NCI-H1694 (cell line): ENCODE measurements at places on chromosomes 6 and 20.
A peak's percentile ranks its signal among the peaks of the same experiment; 100 is the strongest.

- DNase-seq, result no peak
Measured at GRCh38 chr20:45341939-45342854, 6.0 kb downstream of the SDC4 start.

DNA sequence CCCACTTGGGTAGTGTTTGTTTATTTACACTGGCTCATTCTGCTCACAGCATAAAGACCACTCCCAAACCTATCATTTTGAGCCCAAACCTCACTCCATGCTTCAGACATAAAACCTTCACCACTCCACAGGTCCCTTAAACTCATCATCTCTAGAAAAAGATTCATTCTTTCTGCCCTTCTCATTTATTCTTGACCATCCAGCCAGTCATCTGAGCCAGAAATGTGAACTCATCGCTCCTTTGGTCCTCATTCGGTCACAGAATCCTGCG is 12.4 kb downstream of the TPMT start:
- no peak for DNase-seq

GRCh38 chr6:140490081-140490480 is 1115.6 kb upstream of the CITED2 start:
- no peak for DNase-seq

GRCh38 chr6:148987982-148988381 is 241.2 kb downstream of the UST start:
- DNase-seq, result no peak

GRCh38 chr6:25026723-25027122 is 91.0 kb upstream of the RIPOR2 start:
- no peak for DNase-seq

DNA sequence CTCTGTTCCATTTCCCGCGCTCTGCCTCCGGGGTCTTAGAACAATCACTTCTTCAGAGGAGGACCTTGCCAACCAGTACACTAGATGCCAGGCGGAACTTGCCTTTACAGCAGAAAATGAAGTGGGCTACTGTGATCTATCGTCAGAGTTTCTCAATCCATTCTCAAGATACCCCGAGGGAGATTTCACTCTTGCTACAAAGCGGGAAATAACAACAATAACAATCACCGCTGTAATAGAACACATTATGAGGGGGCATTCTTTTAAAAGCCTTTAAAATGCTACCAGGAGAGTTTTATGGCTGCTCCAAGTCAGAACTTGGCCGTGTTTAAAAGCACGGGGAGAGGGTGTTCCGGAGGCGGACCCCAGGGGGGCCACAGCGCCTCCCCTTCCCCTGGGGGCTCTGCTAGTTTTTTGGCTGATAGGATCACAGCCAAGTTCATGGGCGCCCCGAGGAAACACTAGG is 617.0 kb upstream of the AGPAT4 start:
- no peak for DNase-seq

DNA sequence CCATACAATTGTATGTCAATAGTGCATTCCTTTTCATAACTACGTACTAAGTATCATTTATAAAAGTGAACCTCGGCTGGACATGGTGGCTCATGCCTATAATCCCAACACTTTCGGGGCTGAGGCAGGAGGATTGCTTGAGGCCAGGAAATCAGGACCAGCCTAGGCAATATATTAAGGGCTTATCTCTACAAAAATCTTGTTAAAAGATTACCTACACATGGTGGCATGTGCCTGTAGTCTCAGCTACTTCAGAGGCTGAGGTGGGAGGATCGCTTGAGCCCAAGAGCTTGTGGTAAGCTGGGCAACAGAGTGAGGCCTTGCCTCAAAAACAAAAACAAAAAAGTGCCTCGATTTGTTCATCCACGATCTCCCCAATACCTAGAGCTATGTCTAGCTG is 449.7 kb upstream of the SULF2 start:
- DNase-seq, result no peak

- no peak for DNase-seq
Measured at GRCh38 chr6:69138893-69139494, 503.9 kb downstream of the ADGRB3 start.

GRCh38 chr6:160974304-160974771 is 17.2 kb upstream of the MAP3K4 start:
- DNase-seq, result no peak

DNA sequence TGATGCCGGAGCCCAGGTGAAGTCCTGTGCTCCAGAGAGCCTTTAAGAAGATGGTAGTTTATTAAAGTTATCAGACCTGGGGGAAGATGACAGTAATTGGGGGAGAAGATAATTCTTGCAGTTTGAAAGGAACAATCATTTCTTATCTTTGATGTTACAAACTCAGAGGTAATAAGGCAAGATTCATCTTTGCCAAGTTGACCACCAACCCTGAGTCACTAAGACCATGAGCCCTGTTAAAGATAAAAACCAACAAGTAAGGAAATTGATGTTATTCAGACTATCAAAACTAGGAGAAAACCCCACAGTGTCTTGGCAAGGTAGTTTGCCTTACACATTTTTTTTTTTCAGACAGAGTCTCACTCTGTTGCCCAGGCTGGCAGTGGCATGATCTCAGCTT is 73.1 kb downstream of the MKKS start:
- DNase-seq, result no peak

DNA sequence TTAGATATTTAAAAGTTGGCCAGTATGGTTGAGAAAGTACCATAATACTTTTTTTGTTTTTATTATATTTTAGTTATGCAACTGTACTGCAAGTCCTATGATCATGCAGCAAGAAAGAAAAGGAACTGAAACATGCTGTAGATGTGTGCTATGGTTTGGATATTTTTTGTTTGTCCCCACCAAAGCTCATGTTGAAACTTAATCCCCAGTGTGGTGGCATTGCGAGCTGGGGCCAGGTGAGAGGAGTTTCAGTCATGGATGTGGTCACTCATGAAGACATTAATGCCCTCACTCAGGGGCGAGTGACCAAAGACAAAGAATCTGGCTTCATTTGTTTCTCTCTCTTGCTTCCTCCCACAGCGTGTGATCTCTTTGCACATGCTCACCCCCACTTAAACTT is 393.9 kb downstream of the PAX1 start:
- DNase-seq, result no peak

- DNase-seq, result no peak
Measured at GRCh38 chr6:140897804-140898573, 1234.7 kb upstream of the GJE1 start.

- no peak for DNase-seq
Measured at GRCh38 chr20:4750381-4750780, 28.7 kb downstream of the PRND start.

GRCh38 chr20:32382102-32382950 is 24.2 kb downstream of the ASXL1 start:
- DNase-seq, result peak; percentile 36

GRCh38 chr6:56902641-56903464 is 52.1 kb upstream of the BEND6 start:
- DNase-seq, result peak; percentile 52

DNA sequence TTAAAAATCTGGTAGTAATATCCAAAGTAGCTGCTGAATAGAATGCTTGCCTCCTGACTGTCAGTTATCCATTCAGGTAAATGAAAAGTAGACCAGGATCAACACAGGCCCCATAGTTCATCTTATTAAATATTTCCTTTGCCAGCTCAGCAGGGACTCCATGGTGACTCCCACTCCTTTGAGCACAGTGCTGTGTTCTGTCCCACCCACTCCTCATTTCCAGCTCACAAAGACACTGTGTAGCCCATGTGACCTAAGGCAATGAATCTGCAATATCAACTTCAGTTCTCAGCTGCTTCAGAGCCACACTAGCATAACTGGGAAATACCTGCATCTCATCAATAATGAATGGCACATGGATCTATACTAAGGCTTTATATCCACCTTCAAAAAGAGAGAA is 189.5 kb upstream of the MANEA start:
- no peak for DNase-seq

- no peak for DNase-seq
Measured at GRCh38 chr20:63392465-63393365, 31.6 kb upstream of the CHRNA4 start.

DNA sequence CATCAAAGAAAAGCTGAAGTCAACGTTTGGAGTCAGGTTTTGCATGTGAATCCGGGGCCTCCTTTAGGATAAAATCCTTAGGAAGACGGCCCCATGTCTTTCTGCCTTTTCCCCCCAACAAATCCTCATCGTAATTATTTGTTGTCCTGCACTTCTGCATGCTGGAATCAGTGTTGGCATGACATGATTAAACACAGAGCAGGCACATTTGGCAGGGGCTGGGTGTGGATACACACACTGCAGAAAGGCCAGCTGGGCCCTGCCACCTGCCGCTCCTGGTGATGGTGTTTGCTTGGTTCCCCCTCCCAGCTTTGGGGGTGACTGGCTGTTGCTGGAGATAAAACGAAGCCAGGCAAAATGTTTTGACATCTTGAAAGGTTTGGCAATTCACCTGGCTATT is 46.3 kb upstream of the FOXA2 start:
- no peak for DNase-seq

DNA sequence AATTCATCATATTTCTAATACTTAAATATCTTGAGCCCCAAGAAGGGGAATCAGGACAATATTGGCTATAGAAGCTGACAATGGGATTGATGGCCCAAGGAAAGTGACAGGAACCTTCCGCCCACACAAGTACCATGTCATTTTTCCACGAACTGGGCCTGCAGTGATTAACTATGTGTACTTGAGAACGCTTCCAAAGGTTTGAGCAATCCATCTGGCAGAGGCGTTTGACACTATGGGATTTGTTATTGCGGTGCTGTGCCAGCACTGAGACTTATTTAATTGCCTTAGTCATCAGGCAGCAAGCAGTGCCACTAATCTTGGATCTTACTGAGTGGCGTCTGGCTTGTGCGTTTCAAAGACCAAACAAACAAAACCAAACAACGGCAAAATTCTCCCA is 135.6 kb upstream of the UST start:
- no peak for DNase-seq

GRCh38 chr20:8404912-8405635 is 273.0 kb downstream of the PLCB1 start:
- no peak for DNase-seq

DNA sequence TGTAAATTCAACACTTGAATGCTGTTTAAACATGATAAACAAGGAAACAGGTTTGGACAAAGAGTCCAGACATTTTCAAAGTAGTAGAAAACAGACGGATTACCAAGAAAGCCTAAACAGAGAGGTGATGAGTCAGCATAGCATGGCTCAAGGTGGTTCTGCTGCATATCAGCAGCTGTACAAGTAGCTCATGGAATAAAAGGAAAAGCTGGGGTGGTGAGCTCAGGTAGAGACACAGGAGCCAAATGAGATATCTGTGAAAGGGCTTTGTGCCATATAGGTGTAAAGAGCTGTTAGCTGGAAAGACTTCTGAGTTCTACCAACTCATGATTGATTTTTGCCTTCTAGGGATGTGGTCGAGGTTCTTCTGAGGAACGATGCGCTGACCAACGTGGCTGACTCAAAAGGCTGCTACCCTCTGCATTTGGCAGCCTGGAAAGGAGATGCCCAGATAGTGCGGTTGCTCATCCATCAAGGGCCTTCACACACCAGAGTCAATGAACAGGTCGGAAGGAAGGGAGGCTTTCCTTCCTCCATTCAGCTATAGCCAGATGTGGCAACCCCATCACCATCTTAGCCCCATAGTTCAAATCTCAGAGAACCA is 80.7 kb downstream of the ANKS1A start:
- no peak for DNase-seq

GRCh38 chr6:32931211-32931610 is 9.6 kb downstream of the HLA-DMB start:
- DNase-seq, result no peak

- DNase-seq, result no peak
Measured at GRCh38 chr6:7172649-7173048, 64.9 kb downstream of the RREB1 start.

- DNase-seq, result no peak
Measured at GRCh38 chr20:59774921-59775686, 158.3 kb downstream of the SYCP2 start.

GRCh38 chr20:23205211-23205610 is 119.1 kb upstream of the CD93 start:
- DNase-seq, result no peak
